ENCODE measurements at places on chromosomes 12 and 14.
A peak's percentile ranks its signal among the peaks of the same experiment; 100 is the strongest.

DNA sequence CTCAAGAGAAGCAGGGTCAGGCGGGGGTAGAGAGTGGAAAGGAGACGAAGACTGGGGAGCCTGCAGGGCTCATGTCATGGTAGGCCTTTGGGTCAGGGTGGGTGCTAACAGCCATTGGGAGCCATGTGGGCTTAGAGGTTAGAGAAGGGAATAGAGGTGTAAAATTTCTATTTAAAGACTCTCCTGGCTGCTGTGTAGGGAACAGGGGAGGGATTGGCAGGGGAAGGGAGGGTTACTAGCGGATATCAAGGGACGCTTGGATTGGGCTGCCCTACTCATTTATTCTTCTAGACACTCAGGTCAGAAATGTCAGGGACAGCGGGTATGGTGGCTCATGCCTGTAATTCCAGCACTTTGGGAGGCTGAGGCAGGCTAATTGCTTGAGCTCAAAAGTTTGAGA is 18.2 kb downstream of the WSCD2 start:
- DNase-seq = no peak

DNA sequence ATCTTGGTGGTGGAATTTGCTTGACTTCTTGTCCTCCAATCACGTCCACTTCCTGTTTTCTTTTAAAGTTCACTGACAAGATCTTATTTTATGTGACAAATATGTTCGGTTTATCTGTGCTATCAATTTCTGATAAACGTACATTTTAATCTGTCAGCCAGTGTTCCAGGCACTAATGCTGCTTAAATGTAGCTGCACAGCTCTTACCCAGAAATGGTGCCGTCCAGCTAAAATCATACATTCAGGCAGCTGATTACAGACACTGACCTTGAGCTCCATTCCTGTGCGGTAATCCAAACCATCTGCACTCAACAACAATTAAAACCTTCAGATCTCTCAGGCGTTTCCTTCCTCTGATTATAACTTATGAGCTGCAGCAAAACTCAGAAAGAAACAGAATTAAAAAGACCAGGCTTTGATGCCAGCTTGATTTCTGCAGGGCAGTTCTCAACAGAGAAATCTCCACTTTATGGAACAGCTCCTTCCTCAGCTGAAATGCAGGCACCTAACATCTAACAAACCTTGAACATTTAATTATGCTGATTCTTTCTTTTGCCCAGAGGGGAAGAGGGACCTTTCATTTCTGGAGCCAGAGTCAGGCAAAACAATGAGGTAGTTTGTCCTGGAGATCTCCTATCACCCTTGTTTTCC is 26.4 kb upstream of the RASSF3 start:
- no peak for DNase-seq

DNA sequence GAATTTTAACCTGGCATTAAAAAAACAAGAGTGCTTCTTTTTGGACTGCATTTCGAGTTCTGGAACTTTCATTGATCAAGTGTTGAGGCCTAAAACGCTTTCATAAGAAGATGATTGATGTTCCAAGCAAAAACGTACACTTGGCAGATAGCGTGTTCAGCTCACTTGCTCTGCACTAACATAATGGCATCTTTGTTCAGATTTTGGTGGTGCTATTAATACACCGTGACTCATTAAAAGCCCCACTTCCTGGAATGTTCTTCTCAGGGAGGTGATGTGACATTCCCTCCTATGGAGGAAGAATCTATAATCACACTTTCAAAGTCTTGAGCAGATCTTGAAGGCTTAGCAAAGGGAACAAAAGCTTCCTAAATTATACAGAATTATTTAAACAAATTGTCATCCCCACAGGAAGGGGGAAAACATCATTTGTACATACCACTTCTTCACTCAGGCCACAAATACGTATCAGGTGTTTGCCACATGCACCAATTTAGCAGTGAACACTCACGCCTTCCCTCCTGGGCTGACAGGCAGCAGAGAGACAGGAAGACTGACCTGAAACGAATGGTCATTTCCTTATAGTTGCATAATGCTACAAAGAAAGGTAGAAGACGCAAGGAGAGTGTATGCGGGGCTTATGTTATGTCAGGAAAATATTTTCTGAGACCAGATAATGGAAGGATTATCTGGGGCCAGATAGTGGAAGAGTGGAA is 15.4 kb downstream of the HSP90AA1 start:
- peak; percentile 66 for DNase-seq

DNA sequence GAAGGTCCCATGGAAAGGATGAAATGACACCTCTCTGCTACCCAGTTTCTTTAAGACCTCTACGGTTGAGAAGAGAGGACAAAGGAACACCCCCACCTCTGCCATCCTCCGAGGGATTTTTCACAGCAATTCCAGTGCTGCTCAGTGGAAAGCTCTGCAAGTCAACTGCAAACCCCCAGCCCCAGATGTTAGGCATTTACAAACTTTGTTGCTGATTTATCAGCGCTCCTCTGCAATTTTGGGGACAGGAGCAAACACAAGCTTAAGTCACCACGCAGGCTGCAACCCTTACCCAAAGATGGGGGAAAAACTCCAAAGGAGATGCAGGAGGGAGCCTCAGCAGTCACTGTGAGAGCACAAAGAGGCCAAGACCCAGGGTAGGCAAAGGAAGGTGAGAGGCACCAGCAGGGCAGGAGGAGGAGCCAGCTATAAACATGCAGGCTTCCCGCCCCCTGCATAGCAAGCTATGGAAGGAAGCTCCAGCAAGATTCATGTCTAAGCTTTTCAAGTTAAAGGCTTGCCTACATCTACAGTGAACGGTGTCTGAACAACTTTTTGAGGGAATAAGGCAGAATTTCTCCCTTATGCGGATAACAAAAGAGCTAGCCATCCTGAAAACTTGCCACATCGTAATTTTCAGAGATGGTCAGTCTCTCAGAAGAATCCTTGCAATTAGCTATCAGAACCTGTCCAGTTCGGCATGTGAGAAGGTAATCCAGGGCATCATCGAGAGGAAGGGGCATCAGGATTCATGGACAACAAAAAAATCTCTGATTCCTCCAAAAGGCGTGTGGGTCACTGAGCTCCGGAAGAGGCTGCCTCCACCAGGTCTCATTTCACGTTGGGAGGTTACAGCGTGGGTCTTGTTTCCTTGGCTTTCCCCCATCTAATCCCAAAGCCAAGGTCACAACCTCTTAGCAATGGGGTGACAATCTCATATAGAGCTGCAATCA is 3.9 kb downstream of the CTDSP2 start:
- DNase-seq = no peak

DNA sequence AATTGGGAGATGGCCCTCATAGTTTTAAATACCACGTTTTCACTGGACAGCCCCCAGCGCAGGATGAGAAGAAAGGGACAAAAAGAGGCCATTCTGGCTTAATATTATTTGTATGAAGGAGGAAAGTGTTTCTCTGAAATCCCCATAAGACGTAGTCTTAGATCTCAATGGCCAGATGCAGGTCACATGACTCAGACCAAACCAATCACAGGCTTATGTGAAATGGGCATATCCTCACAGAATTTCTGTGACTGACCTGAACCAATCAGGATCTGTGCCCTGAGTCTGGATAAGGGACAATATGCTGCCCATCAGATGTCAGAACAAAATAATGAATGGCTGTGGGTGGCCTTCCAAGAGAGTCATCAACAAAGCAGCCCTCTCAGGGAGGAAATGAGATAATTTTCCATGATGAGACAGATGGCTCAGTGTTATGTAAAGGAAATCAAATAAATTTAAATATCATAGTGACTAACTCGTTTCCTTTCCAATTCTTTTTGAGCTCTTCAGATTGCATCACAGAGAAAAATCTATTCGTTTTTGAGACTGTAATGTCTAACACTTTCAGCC is 1009.5 kb upstream of the TMEM132C start:
- peak; percentile 39 for DNase-seq

- peak; percentile 4 for DNase-seq
Observed at GRCh38 chr12:18246066-18246465, 15.3 kb upstream of the PIK3C2G start.

DNA sequence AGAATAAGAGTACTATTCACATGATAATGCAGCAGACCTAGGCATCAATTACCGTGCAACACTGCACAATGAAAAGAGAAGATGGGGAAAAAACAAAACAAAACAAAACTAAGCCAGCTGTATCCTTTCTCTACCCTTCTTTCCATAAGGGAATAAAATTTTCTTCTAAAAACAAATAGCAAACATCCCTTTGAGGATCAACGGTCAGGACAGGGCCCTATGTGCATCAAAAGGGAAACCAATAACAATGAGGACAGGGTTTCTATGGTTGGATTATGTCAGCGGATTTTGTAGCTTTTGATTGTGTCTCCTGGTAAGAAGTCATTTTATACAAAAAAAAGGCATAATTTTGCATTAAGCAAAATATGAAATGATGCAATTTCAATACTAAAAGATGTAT is 350.3 kb downstream of the SLC6A15 start:
- no peak for DNase-seq

GRCh38 chr12:124898200-124898922 is 16.1 kb downstream of the UBC start:
- no peak for DNase-seq
